H4 (cell line): ENCODE measurements at places on chromosomes 1 and 21. TPM values are rescaled to one million over a fixed set of nuclear protein-coding genes. Genes with fewer than 3 reads are reported as not detected.

GRCh38 chr21:22438428-22439086 lies 1440.3 kb downstream of the NCAM2 start:
- DNase-seq = no peak

DNA sequence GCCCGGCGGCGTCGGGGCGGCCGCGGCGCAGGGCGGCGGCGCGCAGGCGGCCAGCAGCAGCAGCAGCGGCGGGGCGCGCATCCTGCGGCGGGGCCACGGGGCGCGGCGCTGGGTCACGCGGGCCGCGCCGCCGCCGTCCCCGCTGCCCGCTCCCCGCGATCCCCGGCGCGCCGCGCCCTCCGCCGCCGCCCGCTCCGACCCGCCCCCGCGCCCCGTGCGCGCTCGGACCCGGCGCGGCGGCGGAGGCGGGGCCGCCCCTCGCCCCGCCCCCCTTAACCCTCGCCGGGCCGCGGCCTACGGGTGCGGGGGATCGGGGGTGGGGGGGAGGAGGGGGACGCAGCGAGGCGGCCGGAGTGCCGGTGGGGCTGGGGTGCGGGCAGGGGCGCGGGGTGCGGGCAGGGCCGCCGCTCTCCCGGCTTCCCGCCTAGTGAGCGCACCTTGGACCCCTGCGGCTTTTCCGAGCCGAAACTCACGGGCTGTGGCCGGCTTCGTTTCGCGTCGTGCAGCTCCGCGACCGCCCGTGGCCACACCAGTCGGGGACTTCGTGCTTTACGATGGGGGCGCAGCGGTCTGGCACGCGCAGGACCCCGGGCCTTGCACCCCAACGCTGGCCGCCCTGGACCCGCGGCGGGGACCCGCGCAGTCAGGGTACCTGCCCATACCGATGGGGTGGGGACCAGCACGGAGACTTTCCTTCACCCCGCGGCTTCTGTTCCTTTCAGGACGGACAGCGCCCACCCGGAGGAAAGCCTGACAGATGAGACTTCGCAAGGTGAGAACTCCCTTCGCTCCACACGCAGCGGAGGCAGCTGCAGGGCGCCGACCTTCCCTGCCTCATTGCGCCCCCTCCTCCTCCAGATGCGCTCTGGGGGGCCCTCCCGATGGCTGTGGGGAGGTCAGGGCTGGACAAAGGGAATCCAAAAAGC lies at the start of gene FNDC10:
Gene FNDC10, minus strand, starts transcription at position 201 of the 926 bp plus-strand sequence. Its CDS starts 120 bp downstream, at position 81.
- no peak for DNase-seq

DNA sequence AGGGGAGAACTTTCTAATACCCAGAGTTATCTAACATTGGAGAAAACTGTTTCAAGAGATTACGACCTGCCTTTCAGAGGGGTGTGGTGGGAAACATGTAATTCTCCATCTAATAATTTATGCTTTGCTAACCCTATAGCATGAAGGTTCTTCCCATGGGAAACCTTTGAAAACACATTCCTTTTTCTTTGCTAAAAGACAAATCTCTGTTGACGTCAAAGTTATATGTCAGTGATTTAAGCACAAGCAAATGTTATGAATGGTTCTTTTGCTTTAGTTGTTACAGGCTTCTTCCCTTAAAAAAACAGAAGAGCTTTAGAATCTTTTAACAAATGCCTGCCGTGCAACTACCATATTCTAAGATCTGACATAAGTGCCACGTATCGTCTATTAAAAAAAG lies 19.2 kb downstream of the FMO2 start:
- no peak for DNase-seq

Gene ECE1
- 55.2 and 64.7 TPM in 2 replicates for total RNA-seq

GRCh38 chr1:114094363-114094634 lies 59.4 kb downstream of the SYT6 start:
- no peak for DNase-seq

GRCh38 chr1:32200226-32201010 lies at the start of gene CCDC28B:
TSS of gene CCDC28B (plus strand) at chr1:32200595. CDS start at chr1:32201936, 1,341 bp downstream.
- peak; percentile 45 for DNase-seq

- no peak for DNase-seq
Measured at GRCh38 chr1:245768596-245768995, 613.8 kb downstream of the KIF26B start.

GRCh38 chr1:42841010-42841409 lies 5.4 kb upstream of the ZNF691 start:
- DNase-seq = no peak

DNA sequence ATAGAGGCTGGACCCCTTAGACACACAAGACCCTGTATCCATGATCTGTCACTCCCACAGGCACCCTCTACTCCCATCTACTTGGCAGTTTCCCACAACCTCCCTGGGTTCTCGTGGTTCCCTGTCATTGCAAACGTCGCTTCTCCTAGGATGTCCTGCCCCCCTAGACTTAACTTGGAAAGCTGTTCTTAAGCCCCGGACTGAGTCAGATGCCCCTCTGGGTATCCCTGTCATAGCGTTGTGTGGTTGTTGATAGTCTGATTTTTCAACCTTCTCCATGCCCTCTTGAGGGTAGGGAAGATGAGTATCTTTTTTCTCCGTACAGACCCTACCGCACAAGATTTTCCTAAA lies 11.8 kb downstream of the RCC1 start:
- no peak for DNase-seq

Gene SHISA4
- total RNA-seq = 46.3 and 56.1 TPM in 2 replicates

DNA sequence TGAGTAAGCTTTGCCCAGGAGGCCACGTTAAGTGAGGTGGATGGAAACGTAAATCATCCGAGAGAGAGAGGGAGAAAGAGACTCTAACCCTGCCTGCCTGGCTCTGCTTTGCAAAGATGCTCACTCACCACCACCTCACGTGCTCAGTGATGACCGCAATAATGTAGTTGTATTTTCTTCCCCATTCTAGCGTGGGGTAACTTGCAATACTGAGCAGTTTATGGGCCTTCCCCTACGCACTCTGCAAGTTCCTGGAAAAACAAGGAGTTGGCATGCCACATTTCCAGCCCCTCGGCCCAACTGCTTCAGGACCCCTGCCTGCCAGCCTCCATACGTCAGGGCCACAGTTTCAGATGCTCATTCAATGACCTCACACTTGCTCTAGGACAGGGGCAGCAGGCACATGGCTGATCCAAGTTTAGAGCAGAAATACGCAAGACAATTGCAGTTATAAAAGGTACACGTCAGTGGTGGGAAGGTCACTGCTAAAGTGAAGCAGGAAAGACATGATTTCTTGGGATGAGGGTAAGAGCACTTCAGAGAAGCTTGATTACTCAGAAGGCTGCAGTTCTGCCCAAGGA lies 112.5 kb upstream of the RAB4A start:
- DNase-seq = no peak

Gene ASCL5
- not detected in 2 replicates for total RNA-seq

Gene LORICRIN
- not detected in 2 replicates for total RNA-seq

Gene PCSK9
- total RNA-seq = 0.04 TPM in 1 of 2 replicates, not detected in the other

Gene ORC1
- 29.4 and 31.1 TPM in 2 replicates for total RNA-seq

DNA sequence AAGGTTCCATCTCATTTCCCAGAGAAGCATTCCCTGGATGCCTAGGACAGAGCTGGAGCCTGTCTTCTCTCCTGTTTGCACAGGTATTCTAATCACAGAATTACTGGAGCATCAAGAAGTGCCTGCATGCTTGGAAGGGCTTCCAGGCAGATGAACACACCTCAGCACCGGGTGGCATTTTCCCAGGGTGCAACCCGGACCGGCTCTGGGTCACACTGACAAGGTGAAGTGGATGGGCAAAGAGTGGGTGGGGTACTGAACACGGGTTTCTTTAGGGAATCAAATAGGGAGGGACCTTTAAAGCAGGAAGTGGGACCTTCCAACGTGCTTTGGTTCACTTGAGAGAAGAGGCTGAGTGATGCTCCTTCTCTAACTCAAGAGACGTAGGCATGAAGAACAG lies 7.1 kb upstream of the PEF1 start:
- no peak for DNase-seq

DNA sequence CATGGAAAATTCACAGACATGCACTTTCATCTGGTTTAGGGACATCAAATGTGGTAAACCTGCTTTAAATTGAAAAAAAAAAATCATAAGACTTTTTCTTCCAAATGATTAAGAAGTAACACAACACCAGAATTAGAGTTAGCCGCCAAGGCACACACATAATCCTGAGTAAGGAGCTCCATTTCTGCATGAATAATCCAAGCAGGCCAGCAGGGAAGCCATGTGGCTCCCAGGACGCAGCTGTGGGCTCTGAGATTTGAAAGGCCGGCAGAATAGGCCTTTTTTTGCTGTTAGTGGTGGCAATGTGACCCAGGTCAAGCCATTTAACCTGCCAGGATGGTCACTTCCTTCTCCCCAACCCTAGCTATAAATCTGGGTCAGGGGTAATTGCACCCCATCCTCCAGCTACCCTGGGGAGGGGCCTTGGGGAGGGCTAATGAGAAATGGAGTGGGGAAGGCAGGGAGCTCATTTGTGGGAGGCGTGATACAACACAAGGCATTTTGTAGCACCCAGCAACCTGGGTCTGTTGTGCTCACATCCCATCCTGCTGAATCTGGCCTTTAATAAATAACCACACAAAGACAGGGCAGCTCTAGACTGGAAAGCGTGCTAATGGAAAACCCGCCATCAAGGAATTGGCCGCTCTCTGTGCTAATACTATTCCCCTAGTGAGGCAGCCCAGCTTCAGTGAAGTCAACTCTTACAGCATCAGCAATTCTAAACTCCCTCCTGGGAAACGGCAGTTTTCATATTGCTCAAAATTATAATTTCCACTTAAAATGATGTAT lies 178.5 kb downstream of the RHOU start:
- no peak for DNase-seq

Gene ARHGEF19
- 3.7 and 10.6 TPM in 2 replicates for total RNA-seq

Gene PCBP3
- total RNA-seq = 6.1 and 10.2 TPM in 2 replicates

DNA sequence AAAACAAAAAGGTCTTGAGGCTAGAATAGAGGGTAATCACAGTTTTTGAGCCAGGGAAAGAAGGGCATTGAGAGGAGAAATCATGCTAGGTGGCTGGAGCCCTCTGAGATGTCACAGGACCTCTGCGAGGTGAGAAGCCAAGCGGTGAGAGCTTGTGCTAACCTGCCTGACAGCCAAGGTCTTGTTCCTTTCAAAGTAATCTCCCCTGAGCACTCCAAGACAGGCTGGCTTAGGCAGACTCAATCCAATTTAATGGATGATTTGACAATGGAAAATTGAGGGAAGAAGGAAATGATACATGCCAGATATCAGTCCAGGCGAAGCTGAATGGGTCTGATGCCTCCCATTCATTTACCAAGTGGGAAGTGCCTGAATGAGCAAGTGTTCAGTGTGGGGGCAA lies 311.9 kb upstream of the PTBP2 start:
- DNase-seq = no peak

GRCh38 chr1:21932127-21932526 lies 5.0 kb downstream of the HSPG2 start:
- no peak for DNase-seq

Gene ACP6
- total RNA-seq = 7.3 and 10.9 TPM in 2 replicates

- no peak for DNase-seq
Measured at GRCh38 chr1:204885288-204885711, 14.6 kb downstream of the NFASC start.

Gene C1orf185
- not detected in 2 replicates for total RNA-seq

DNA sequence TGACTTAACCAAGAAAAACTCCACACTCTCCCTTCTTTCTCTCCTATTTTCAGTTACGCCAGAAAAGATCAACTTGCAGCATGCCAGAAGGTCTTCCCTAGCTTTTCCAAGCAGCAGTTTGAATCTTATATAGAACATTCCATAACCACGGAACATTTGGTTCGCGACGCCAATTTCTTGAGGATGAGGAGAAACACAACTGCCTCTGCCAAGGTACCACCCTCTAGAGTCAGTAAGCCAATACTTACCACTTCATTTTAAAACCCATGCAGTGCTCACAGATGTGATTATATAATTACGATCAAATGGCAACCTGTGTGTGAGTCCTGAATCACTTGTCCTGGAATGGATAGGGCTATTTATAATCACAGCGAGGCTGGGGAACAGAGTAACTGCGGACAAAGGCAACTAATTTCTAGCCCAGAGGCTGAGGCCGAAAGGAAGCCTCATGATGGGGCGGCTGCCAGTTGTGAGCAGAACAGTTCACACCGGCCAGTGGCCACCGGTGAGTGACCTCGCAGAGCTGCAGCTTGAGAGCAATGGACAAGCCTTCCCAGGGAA lies 43.2 kb upstream of the BACE2 start:
- DNase-seq = no peak

DNA sequence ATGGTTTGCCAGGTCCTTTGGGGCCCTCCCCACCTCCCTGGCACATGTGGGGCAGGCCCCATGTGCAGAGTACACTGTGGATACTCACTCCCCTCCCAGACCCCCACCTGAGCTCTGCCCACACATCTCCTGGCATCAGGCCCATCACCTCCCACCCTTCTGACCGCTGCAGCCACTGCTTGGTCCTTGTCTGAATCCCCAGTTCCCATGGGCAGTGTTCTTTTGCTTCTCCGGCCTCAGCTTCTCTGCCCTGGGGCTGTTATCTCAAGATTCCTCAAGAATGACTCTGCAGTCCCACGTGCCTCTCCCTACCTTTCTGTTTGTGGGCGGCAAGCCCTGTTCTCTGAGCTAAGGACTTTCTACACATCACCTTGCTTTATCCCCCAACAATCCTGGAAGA lies 187.7 kb upstream of the EDN2 start:
- peak; percentile 53 for DNase-seq

Gene OR2T27
- total RNA-seq = not detected in 2 replicates

Gene VHLL
- not detected in 2 replicates for total RNA-seq

Gene SCAMP3
- total RNA-seq = 72.7 and 133 TPM in 2 replicates

DNA sequence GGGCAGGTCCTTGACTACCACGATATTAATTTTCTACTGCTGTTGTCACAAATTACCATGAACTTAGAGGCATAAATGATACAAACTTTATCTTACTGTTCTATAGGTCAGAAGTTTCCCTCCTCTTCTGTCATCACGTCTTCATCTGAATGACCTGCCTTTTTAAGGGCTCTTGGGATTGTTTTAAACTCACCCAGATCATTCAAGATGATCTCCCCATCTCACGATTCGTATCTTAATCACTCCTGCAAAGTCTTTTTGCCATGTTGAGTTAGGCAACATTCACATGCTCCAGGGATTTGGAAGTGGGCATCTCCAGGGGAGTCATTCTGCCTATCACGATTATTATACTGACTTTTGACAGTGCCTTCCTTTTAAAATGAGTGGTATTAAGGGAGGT lies 32.1 kb downstream of the NCAM2 start:
- no peak for DNase-seq

Gene S100A1
- total RNA-seq = 0.91 TPM in 1 of 2 replicates, not detected in the other

DNA sequence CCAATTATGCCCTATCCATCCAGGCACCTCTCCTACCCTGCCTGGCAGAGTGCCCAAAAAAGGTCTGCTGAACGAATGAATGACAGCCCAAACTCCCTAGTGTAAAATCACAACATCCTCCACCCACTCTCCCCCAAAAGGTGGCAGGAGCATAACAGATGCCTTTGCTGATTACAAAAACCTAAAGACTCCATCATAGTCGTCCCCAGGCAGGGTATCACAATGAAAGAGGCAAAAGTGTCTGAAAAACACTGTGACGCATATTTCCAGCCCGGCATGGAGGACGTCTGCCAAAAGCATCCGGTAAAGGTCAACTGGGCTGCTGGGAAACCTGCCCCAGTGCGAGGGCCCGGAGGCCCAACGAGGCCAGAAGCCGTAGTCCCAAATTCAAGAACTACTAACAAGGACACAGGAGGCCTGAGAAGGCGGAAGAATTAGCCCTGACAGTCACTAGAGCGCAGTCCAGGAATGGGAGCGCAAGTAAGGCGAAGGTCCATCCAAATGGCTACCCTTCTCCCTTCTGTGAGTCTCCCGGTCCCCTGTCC lies 576 bp downstream of the SMIM12 start:
- DNase-seq = no peak

GRCh38 chr1:68346188-68346808 lies 103.5 kb downstream of the RPE65 start:
- peak; percentile 39 for DNase-seq

Gene CSMD2
- not detected in 2 replicates for total RNA-seq

Gene RAP1GAP
- 2.0 and 2.3 TPM in 2 replicates for total RNA-seq

Gene MPZ
- 0.27 and 0.39 TPM in 2 replicates for total RNA-seq

- no peak for DNase-seq
Measured at GRCh38 chr1:62389531-62389930, 47.3 kb upstream of the USP1 start.

Gene NBPF11
- total RNA-seq = 1.7 and 3.9 TPM in 2 replicates

Gene SLC6A9
- total RNA-seq = 9.6 and 10.0 TPM in 2 replicates
